ENCODE measurements at places on chromosomes 2 and 18.

DNA sequence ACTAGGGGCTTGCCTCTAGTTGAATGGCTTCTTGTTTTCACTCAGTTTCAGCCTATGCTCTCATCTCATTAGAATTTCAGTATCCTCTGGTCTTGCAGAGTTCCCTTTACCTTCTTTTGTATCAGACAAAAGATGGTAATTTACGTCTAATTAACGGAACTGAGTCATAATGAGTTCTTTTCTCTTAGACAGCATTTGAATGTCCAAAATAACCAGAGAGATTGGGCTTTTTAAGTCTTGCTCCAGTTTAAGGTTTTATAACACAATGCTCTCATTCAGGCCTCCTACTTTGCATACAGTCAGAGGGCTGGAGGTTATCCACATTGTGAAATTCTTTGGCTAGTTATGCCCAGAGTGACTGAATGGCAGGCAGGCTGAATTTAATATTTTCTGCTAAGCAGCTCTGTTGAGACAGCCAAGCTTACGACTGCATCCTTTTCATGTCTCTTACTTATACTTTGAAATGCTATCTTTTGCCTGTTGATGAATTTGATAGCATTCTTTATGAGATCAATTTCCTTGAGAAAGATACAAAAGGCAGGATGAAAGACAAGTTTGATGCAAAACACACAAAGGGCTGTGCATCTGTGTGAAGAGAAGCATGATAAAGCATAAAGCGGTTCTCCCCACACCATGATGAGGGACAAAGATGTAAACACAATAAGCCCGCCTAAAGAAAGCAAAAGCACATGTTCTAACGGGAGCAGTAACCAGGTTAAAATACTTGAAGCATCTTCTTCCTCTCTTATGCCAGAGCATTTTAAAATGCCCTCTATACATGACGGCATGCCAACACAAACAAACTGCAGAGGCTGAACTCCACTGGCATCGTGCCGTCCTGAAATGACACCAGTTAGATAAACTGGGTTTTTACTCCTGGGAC is 90.0 kb downstream of the CDH2 start:
- no peak for DNase-seq

GRCh38 chr2:64380853-64381527 is 73.0 kb upstream of the LGALSL start:
- DNase-seq: no peak

GRCh38 chr2:32168513-32168912 is 2.8 kb downstream of the SLC30A6 start:
- peak; percentile 55 for DNase-seq

DNA sequence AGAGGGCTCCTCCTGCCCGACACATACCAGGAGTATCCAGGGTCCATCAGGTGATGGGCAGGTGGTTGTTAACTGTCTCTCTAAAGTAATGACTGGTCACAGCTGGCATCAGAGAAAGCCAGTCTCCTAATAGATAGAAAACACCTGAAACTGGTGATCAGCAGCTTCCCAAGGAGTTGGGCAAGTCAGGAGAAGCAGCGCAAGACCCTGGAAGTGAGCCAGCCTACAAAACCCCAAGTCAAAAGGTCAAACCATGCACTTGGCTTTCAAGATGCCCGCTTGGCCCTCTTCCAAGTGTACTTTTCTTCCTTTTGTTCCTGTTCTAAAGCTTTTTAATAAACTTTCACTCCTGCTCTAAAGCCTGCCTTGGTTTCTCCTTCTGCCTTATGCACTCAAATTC is 815.2 kb downstream of the DCDC2C start:
- DNase-seq: no peak

DNA sequence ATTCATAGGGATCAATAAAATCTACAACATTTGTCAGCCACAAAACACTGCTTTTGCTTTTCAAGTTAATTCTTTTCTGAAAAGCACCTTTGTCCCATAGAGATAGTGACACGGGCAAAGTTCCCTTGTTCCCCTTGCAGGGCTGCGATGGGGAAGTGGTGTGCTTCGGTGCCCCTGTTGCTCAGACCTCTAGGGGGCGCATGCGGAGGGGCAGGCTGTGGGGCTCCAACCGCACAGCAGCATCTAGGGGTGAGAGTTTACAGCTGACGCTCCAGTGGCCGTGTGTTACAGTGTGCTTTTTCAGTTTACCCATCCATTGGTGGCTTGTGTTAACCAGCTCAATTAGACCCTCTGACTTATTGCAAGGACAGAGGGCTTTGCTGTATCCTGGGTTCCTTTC is 1432.2 kb upstream of the ACVR2A start:
- peak; percentile 20 for DNase-seq

GRCh38 chr2:56754627-56755026 is 570.8 kb downstream of the CCDC85A start:
- DNase-seq: no peak

- DNase-seq: no peak
Measured at GRCh38 chr2:237731663-237732062, 66.9 kb upstream of the RBM44 start.

GRCh38 chr18:63585988-63586387 is 1.2 kb upstream of the SERPINB13 start:
- DNase-seq: no peak

GRCh38 chr2:17962876-17963275 is 84.4 kb downstream of the KCNS3 start:
- DNase-seq: no peak

DNA sequence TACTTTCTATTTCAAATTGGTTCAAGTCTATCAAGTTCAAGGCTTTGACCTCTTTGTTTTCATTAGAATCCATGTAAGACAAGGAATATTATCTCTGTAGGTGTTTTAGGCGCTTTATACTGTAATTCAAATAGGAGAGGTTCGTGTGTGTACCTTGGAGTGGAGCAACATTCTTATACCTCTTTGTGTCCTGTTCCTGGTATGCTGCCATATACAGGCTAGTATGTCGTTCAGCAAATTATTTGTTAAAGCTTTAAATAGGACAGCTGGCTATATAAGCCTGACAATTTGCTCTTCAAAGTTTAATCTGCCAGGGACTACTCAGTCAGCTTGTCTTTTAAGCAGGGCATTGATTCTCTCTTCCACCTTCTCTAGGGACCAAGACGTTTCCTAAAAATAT is 31.1 kb upstream of the SPAG16 start:
- no peak for DNase-seq

GRCh38 chr2:172096626-172097547 is 5.8 kb downstream of the DLX2 start:
- DNase-seq: no peak

- DNase-seq: no peak
Measured at GRCh38 chr2:216539791-216540241, 41.2 kb downstream of the RPL37A start.

GRCh38 chr2:237101118-237101979 is 15.7 kb downstream of the COPS8 start:
- DNase-seq: no peak

DNA sequence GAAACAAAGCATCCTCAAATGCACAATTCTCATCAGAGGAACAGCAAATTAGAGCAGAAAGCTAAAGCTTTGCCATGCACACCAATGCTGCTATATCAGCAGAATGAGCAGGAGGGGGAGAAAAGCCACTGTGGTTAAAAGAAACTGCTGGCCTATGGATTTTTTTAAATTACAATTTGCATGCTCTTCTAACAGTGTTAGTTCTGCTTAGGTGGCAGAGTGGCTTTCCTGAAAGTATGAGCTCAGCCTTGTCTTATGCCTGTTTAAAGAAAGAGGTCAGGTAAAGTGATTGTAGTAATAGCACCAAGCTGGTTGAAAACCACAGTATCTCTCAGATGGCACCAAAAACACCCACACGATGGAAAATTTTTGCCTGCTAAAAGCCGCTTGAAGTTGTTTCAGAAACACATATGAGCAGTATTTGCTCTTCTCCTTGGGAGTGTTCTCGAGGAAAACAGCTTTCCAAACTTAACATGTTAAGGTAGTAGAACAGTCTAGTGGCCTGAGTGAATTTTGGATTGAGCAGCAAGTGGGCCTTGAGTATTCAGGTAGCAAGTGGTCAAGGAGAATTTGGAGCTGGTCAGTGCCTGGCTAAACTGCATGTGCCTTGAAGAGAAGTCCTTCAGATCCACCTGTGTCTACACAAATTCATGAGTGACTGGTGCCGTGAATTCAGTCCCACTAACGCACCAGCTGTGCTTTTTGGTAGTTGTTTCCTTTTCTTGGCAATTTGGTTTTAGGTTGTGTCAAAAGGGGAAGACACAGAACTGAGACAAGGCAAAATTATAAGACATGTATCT is 19.6 kb upstream of the NDUFV2 start:
- DNase-seq: no peak

GRCh38 chr2:192655916-192656315 is 461.2 kb upstream of the TMEFF2 start:
- no peak for DNase-seq

GRCh38 chr2:173431191-173431590 is 76.5 kb downstream of the CDCA7 start:
- no peak for DNase-seq

DNA sequence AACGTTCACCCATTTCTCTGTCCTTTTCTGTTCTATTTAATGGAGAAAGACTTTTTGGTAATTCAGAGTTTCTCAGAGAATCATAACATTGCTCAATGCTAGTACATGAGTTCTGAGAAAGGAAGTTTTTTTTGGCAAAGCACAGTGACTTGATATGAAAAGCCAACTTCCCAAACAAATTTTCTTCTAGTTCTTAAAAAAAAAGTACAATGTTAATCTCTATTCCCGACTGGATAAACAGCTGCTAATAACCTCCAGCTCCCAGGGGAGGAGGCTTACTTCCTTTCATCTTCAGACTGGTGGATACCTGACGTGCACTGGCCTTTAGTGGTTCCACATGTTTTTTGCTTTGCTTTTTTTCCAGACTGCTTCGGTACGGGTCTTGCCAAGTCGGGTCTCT is 284.6 kb upstream of the CCDC68 start:
- DNase-seq: no peak

DNA sequence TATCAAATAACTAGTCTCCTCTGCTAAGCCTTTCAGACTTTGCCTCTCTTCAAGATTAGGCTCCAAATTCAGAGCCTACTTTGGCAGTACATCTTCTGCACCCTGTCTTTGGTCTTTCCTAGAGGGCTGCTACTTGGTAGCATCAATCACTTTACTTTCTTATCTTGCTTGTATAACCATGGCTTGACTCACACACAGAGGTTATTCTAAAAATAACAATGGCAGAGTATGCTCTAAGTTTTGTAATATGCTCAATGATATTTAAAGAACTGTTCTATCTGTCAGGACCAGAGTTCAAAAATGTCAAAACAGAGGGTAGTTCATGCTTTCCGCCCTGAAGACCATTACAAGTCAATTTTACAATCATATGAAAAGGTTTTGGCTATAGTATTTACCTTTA is 27.7 kb downstream of the THOC1 start:
- no peak for DNase-seq

DNA sequence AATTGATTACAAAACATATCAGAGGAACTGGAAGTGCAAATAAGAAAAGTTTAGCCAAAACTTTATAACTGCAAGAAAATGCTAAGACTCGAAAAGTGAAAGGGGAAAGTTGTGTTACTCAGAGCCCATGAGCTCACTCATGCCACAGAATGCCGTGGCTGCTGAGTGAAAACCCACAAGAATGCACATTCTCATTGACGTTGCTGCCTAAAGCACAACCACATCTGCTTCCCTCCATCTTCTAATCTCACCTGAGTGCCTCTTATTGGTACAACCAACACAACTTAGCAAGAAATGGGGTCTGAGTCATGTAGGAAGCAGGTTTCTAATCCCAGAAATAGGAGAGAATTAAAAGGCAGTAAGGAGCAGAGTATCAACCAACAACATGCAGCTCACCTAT is 259.7 kb downstream of the LNPK start:
- no peak for DNase-seq

DNA sequence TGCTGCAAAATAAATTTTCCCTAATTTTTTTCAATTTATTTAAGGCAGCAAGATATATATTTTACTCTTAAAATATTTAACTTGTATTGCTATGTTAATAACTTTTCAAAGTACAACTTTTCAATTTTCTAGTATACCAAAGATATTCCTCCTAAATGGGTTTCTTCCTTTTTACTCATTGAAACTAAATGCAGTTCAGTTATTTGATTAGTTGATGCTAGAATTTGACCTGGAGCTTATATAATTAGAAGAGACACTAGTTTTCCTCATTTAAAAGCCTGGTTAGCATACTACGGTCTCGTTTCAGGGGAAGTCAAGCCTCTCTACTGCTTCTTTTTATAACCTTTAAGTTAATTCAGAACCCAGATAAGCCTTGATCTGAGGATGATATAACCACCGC is at the start of gene ARHGEF33:
ARHGEF33 (plus strand) TSS at position 301 of the 400 bp plus-strand sequence. CDS start 29,573 bp downstream, outside the sequence.
- DNase-seq: no peak

DNA sequence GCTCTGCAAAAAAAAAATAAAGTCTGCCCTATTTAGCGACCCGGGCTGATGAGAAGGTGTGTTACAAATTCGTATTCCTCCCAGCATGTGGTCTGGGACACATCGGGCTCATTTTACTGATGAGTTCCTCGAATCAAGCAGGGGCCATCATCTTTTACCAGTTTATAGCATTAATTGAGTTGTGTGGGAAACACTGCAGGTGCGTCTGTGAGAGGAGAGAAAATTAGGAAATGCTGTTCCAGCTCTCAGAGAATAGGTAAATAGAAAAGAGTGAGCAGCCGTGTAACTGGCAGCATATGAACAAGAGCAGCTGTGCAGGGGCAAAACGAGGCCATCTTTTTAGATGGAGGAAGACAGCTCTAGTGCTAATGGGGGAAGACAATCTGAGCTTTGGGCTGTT is 216.7 kb downstream of the SETBP1 start:
- DNase-seq: no peak

- DNase-seq: no peak
Measured at GRCh38 chr18:64175432-64175831, 26.5 kb upstream of the LINC00305 start.

DNA sequence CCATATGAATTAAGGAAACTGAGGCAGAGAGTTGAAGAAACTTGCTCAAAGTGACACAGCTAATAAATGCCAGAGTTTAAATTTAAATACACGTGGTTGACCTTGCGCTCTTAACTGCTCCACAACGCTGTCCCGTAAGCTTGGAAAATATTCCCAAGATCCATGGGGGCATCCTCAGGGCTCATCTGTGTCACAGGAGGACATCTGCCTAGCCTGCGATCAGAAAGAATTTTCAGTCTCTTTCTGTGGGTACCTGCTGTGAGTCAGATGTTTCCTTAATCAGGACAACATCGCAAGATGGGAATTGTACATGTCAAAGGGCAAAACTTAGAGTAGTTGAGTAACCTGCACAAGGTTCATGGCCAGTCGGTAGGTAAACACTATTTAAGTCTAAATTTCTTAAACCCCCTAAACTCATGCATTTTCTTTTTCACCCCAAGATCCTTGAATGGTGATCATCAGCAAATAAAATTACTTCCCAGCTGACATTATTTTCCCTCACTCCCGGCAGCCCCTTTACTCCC is 1.4 kb downstream of the CMPK2 start:
- no peak for DNase-seq

- DNase-seq: no peak
Measured at GRCh38 chr2:202127687-202128331, 54.8 kb downstream of the KIAA2012 start.
